ENCODE measurements at places on chromosomes 12 and 14. TPM values are rescaled to one million over a fixed set of nuclear protein-coding genes. Genes with fewer than 3 reads are reported as not detected.

Gene STAC3
- 0.38 TPM for total RNA-seq

Gene CLEC4A
- total RNA-seq: 1.9 TPM

Gene NOXRED1
- not detected for total RNA-seq

Gene SRGAP1
- total RNA-seq: 2.0 TPM

Gene TPPP2
- total RNA-seq: not detected

Gene KIF26A
- 0.82 TPM for total RNA-seq

Gene LMNTD1
- total RNA-seq: not detected

Gene CLEC1B
- not detected for total RNA-seq

Gene PPP1R1A
- total RNA-seq: 1.9 TPM

Gene TAS2R10
- total RNA-seq: not detected

Gene SELPLG
- 3.5 TPM for total RNA-seq

Gene SLC5A8
- under 0.01 TPM for total RNA-seq

Gene FZD10
- 15.8 TPM for total RNA-seq
